Cortex of kidney (tissue), 1 donor: ENCODE measurements at places on chromosomes 4 and X.

GRCh38 chr4:99809326-99809725, 7.3 kb upstream of the DAPP1 start:
- no peak for DNase-seq

GRCh38 chr4:56843421-56843899, 22.0 kb upstream of the SPINK2 start:
- no peak for DNase-seq

GRCh38 chrX:77635373-77635772, 150.6 kb downstream of the ATRX start:
- DNase-seq: no peak

DNA sequence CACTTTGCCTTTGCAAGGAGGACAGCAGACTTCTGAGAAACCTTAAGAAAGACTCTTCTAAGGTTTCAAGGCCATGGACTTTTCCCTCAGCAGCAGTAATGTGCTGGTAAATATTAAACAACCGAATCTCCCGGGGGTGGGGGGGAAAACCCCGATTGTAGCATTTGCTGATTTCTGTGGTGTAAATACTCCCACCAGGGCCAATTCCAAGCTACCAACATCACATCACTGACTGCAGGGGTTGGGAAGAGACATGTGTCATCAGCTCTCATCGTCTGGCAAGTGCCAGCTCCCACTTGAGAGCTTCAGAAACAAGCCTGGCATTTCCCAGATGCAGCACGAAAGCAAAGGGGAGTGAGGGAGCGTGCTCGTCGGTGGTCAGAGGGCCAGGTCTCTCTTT, 101.2 kb downstream of the BCOR start:
- DNase-seq: no peak

DNA sequence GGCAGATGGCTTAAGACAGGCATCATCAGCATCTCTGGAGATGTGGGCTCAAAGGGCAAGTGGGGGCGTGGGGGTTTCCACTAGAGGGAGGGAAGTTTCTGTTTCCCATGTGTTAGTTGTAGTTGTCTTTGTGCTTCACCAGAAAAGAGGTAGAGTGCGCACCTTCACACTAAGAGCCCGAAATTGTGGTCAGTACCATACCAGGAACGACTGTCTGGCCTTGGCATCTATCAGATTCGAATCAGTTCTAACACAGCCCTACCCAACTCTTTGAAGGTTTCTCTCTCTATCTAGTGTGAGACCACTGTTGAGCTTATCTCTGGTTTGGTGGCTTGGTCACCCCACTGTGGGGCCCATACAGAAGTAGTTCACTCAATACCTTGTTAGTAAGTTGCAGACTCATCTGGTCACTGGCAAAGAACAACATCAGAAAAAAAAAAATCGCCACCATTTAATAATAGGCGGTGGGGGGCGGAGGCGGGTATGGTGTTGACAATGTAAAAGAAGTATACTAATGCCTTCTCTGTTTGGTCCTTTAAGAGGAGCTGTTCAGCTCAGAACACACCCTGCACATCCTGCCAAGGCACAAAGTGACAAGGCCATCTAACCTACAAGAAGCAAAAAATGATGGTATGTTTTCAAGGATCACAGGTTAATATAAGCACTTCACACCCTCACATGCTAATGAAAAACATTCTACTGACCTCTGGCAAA, 71.1 kb downstream of the NYX start:
- no peak for DNase-seq

- no peak for DNase-seq
Observed at GRCh38 chrX:16702700-16703599, 9.5 kb downstream of the CTPS2 start.

DNA sequence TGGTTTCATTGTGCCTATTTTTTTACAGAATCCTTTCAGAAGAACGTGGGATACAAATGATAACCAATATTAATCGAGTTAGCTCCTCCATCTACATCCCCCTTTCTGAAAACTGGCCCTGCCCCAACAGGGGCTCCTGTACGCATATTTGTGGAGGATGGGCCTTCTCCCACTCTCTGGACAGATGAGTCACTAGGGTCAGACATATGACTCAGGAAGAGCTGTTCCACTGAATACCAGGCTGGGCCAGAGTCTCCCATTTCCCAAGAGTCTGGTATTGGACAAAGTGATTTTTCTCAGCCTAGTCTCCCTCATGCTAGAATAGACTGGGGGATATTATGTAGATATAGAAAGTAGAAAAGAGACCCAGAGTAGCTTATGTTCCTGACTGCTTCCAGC, 142.4 kb downstream of the TSPAN5 start:
- no peak for DNase-seq

DNA sequence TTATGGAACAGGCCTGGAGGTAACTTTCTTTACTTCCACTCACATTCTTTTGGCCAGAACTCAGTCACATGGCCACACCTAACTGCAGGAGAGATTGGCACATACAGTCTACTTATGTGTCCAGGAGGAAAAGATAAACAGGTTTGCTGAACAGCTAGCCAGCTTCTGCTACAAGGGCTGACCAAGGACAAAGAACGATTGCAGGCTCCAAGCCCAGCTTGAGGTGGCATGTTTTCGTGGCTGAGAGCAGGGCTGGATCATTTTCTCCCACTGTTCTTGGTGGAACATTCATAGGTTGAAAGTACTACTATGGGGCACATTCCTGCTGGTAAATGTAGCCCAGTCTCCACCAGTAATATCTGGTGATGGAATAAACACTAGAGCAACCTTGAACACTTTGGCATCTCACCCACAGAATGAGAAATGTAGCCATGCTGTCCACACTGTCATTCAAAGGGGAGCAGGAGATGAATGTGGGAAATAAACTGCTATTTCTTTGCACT, 28.2 kb downstream of the NHS start:
- no peak for DNase-seq

DNA sequence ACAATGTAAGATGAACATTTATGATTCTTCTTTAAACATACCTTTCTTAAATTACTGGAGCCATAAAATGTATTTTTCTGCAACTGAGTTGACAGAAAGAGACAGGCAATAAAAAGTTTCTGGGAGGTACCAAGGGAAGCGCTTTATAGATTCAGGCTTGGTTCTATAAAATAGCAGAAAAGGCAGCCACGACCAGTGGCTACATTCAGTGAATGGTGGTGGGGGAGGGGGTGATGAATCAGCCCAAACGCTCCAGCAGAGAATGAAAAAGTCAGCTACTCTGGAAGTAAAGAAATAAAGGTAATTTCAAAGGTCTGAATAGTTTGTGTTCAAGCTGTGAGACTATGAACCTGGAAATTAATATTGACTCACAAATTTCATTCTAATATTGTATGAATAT, 456.1 kb downstream of the KCTD8 start:
- no peak for DNase-seq

DNA sequence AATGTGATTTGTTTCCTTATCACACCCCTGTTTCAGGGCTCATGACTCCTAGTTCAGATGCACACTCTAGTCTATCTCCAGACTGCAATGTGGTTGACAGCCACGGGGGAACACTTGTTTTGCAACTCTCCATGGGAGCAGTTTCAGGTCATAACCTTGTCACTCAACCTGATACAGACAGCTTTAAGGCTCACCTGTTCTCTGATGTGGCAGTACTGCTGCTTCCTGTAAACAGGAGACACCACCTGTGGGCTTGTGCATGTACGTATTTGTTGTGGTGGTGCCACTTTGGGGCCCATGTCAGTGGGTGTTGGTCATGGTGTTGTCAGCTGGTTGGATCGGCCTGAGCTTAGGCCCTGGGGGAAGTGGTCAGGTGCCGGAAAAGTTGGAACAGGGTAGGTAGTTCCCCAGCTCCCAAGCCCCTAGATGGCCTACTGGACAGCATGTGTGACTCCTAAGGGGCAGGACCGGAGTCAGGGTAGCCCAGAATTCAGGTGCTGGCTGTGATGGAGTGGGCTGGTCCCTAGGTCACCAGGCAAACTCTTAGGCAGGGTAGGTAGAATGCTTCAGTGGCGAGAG, 46.2 kb downstream of the FAM9B start:
- no peak for DNase-seq

- DNase-seq: no peak
Observed at GRCh38 chrX:40544343-40545266, 36.2 kb upstream of the ATP6AP2 start.

DNA sequence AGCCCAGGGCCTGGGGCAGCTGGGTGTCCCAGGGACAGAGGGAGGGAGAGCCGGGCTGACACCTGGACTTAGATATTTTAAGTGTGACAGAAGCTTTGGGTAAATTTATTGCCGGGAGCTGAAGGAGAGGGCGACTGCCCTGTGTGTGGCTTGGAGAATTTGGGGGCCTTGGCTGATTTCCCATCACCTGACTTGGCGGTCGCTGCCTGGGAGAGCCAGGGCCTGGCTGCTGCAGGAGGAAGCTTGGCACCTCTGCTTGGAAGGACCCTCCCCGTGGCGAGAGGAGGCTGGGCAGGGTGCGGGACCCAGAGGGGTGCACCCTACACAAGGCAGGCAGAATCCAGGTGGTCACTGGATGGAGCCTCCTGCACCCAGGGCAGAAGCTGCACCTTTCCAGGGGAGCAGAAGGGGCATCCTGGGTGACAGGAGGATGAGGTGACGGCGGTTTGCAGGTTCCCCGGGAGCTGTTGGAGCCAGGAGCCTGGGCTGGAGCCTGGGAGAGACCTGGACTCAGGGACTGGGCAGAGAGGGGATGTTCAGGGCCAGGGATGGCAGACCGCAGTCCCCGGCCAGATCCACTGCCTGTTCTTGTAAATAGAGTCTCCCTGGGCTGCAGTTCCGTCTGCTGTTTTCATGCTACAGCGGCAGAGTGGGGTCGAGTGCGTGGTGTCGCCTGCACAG, 72.0 kb downstream of the RGS12 start:
- DNase-seq: no peak

DNA sequence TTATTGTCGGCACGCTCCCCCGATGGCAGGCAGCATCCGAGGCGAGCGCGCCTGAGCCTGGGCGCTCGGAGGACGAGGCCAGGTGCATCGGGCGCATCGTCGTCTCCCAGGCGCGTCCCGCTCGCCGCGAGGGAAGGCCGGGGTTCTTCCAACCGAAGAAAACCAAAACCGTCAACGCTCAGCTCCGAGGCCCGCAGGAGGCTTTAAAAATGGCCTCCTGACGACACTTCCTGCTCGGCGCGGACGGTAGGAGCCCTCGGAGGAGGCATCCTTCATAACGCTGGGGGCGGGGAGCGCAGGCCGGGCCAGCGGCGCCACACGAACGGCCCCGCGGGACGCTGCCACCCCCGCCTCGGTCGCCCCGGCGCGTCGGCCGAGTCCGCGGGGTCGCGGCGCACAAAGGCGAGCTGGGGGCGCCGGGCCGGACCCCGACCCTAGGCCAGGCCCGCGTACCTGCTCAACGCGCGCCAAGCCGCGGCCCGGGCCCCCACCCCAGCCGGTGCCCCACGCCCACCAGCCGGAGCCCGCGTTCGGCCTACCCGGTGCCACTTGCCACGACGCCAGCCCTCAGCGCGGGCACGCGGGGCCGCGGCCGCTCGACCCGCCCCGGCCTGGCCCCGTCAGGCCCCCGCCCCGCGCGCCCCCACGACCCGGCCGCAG, 501 bp downstream of the ZNF518B start:
- DNase-seq: no peak

DNA sequence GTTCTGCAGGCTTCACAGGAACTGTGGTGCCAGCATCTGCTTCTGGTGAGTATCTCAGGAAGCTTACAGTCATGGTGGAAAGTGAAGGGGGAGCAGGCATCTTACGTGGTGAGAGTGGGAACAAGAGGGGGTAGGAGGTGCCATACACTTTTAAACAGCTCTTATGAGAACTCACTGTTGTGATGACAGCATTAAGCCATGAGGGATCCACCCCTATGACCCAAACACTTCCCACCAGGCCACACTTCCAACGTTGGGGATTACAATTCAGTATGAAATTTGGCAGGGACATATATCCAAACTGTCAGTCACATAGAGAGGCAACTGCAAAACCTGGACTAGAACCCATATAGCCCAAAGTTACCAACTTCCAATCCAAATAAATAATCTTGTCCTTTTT, 43.1 kb upstream of the ZCCHC12 start:
- no peak for DNase-seq
